SK-MEL-5 (cell line): ENCODE measurements at places on chromosomes 4 and X.

GRCh38 chr4:167903291-167903721 is 189.0 kb upstream of the ANXA10 start:
- no peak for DNase-seq

DNA sequence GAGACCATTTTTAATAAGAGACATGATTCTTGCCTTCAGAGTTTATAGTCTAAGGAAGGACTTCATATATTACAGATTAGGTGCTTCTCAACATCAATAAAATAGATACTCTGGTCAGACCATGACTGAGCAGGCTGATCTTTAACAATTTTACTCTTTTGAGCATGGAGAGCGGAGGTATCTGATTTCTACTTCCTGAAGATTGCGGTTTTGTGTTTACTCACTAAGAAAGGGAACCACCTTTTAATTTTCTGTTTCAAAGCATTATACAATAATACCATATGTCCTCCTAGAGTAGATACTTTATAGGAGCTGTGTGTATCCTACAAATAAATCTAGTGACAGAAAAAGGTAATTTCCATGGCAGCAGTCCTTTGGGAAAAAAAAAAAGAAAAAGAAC is 12.5 kb downstream of the MORC4 start:
- DNase-seq, result no peak

- DNase-seq, result no peak
Measured at GRCh38 chr4:97589481-97590196, 553.6 kb downstream of the STPG2 start.

DNA sequence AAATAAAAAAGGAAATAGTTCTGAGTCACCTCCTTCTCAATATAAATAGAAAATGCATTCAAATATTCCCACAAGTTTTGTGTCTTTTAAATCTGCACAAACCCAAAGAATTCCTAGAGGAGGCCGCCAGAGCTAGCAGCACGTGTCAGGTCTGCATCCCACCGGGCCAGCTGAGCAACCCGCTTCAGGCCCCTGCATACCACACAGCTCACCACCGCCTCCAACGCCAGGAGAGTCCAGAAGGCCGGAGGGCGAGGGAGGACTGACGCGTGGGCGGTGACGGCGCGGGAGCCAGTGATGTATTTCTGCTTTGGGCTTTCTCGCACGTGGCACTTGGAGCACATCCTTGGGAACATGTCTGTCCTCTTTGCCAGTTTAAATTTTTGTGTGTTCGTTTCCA is 61.9 kb upstream of the CLDN34 start:
- no peak for DNase-seq

- peak; percentile 72 for DNase-seq
Measured at GRCh38 chr4:107719207-107719921, 670 bp downstream of the PAPSS1 start.

DNA sequence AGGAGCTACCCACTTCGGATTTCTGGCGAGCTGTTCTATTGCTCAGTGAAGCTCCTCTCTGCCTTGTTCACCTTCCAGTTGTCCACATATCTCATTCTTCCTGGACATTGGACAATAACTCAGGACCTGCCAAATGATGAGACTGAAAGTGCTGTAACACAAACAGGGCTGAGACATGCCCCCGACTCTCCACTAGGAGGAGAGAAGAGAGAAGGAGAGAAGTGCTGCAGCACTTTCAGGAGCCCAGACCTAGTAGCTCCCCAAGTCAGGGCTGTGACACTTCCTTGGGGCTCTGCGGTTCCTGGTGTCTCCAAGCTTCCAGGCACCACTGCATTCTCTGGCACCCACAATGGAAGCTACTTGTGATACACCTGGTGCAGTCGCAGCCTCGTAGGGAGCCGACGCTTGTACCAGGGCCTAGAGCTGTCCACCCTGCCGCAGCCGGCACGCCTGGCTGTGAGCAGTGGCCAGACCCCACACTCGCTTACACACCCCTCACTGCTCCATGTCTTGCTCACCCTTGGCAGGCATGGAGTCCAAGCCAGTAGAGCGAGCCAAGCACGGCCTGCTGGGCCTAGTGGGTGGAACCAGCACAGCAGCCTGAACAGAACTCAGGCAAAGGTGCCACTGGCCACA is 234.9 kb downstream of the TECRL start:
- peak; percentile 1 for DNase-seq

DNA sequence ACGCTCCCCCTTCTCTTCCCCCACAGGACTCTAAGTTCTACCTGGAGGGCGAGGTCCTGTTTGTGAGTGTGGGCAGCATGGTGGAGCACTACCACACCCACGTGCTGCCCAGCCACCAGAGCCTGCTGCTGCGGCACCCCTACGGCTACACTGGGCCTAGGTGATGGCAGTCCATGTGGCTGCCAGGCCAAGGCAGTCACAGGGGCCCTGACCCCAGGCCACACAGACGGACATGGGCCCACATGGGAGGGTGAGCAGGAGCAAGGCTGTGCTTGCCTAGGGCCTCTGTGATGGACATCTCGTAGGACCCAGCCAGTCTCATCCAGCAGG is 10.0 kb upstream of the ADD1 start:
- no peak for DNase-seq

GRCh38 chr4:168777277-168777965 is 232.6 kb downstream of the CBR4 start:
- no peak for DNase-seq
